ELR (cell line): ENCODE measurements at places on chromosomes 2 and 18.

GRCh38 chr2:3142961-3143571, 234.6 kb downstream of the EIPR1 start:
- DNase-seq, result no peak

GRCh38 chr2:144686518-144687215, 166.7 kb upstream of the ZEB2 start:
- no peak for DNase-seq

GRCh38 chr2:200845194-200845593, 19.3 kb downstream of the CLK1 start:
- DNase-seq, result no peak

DNA sequence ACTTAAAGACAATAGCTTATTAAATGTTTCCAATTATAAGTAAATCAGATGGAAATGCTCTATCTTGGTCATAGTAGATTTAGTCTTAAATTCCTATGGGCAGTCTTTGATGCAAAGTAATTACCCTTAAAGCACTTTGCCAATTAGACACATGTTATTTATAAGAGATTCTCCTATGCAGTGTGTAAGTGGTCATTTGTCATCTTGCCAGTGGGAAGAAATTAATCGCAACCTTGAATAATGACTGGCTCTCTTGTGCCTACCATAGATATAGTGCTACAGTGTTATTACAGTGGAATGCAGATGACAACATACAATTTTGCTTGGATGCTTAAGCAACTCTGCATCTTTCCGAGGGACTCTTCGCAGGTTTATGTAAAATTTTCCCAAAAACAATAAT, 311.0 kb upstream of the THUMPD2 start:
- no peak for DNase-seq

GRCh38 chr2:201789395-201789794, 8.7 kb upstream of the ALS2 start:
- DNase-seq, result no peak

DNA sequence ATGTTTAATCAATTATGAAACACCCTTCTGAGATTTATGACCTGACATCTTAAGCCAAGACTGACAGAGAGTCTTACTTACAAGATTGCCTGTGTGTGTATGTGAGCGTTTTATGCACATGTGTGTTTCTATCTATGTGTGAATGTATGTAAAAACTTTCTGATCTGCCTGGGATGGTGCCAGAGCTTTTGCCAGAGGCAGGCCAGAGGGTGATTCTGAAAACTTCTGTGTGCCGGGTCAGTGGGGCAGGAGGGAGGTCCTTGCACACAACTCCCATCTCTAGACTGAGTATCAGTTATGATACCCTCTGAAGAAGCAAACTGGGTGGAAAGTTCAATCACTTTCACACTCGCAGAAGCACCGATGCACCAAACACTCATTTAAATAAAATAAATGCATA, 335.0 kb upstream of the NT5C1B start:
- no peak for DNase-seq

GRCh38 chr2:34012715-34013302, 413.7 kb upstream of the FAM98A start:
- DNase-seq, result peak; percentile 47

DNA sequence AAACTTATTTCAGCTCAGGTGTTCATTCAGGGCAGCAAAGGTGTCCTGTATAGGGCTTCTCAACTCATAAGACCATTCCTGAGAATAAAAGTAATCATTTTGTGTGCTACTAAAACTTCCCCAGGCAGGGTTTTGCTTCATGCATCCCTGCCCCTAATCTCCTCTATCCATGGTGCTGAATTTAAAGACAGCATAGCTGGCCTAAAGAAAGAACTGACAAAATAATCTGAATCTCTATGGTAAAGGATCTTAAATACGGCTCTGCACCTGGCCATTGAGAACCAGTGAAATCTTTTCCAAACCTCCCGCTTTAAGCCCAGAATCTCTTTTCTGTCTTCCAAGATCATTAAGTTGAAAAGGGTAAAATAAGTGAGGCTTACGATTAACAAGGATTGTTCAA, 292.1 kb upstream of the KLHL29 start:
- peak; percentile 10 for DNase-seq

DNA sequence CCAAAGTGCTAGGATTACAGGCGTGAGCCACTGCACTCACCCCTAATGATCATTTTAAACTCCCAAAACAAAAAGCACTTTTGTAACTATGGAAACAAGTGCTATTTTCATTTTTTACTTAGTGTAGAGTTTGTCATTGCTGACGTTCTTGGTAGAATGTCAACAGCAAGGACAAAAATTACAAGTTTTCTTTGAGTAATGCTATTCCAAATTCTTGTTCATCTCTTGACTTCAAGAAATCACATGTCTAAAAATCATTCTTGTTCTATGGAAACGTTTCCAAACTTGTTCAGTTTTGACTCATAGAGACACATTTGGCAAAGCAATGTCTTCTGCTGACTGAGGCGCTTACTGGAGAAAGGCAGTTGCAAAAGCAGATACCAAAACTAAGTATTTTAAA, 82.6 kb downstream of the MBP start:
- DNase-seq, result no peak
